ACHN (cell line): ENCODE measurements at places on chromosomes 1 and 21.

GRCh38 chr1:248824701-248825100, 1.0 kb downstream of the SH3BP5L start:
- DNase-seq: no peak

- no peak for DNase-seq
Measured at GRCh38 chr1:10188133-10188650, 22.2 kb upstream of the KIF1B start.

DNA sequence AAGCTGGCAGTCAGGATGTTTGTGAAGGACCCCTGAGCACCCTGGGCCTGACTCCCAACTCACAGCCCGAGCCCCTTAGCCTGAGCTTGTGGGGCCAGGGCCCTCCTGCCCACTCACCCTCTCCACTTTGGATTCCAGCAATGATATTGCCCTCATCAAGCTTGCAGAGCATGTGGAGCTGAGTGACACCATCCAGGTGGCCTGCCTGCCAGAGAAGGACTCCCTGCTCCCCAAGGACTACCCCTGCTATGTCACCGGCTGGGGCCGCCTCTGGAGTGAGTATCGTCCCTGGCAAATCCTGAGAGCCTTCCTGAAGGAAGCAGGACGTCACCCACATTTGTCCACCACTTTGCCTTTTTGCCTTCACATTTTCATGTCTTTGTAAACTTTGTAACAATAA, 5.0 kb downstream of the CTRC start:
- DNase-seq: no peak

DNA sequence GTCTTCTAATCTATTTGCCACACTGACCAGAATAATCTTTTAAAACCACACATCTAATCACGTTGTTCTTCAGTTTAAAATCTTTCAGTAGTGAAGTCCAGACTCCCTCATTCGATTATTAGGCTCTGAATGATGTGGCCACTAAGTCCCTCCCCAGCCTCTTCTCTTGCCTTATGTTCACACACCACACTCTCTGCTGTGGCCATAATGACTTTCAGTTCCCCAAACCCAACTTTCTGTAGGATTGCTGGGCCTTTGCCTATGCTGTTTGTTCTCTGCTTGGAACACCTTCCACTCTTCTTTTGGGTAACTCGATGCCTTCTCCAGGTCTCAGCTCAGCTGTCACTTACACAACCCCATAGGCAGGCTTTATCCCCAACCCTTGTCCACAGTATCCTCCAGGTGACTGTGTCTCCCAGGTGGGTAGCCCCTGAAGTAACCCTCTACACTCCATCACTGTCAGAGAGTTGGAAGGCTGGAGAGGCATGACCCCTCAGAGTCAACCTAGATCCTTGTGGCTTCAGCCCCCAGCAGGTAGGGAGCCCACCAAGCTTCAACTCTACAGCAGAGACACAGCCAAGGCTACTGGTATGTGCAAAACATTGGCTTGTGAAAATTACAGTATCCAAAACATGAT, 8.4 kb upstream of the SLC37A1 start:
- DNase-seq: no peak

- DNase-seq: no peak
Measured at GRCh38 chr1:202212787-202213186, 19.2 kb downstream of the LGR6 start.

- DNase-seq: no peak
Measured at GRCh38 chr1:226973898-226974543, 33.9 kb downstream of the COQ8A start.

GRCh38 chr1:42133809-42134526, 19.2 kb upstream of the GUCA2B start:
- no peak for DNase-seq
